ENCODE measurements at places on chromosomes 1 and 21. TPM values are rescaled to one million over a fixed set of nuclear protein-coding genes. Genes with fewer than 3 reads are reported as not detected.

NLRP3 gene
- 0.08 TPM for polyA plus RNA-seq

CFHR3 gene
- polyA plus RNA-seq: not detected

CIART gene
- not detected for polyA plus RNA-seq

TAF1A gene
- 13.9 TPM for polyA plus RNA-seq

FMN2 gene
- polyA plus RNA-seq: not detected

C4BPA gene
- not detected for polyA plus RNA-seq

PRKCZ gene
- 12.0 TPM for polyA plus RNA-seq

DPT gene
- polyA plus RNA-seq: not detected

CFH gene
- polyA plus RNA-seq: not detected
